ENCODE measurements at places on chromosomes 5 and 9. TPM values are rescaled to one million over a fixed set of nuclear protein-coding genes. Genes with fewer than 3 reads are reported as not detected.

BHMT2 gene
- total RNA-seq, result 3.7 TPM

GPR150 gene
- total RNA-seq, result 2.5 TPM

NTRK2 gene
- 2.3 TPM for total RNA-seq

ANXA2R gene
- 1.1 TPM for total RNA-seq

STK10 gene
- total RNA-seq, result 29.3 TPM

PCDHGB6 gene
- total RNA-seq, result 2.5 TPM

TMOD1 gene
- 0.28 TPM for total RNA-seq

Measured in regular cardiac myocyte (primary cell).